HL-60 (cell line): ENCODE measurements at places on chromosomes 1 and 21.

- no peak for DNase-seq
Observed at GRCh38 chr1:235931171-235931738, 64.5 kb upstream of the LYST start.

- DNase-seq: no peak
Observed at GRCh38 chr1:78619803-78620579, at the start of gene IFI44L. IFI44L (plus strand) TSS chr1:78620448; CDS start chr1:78627916, 7,468 bp downstream.

- no peak for DNase-seq
Observed at GRCh38 chr1:7013833-7014639, 228.8 kb downstream of the CAMTA1 start.

- no peak for DNase-seq
Observed at GRCh38 chr1:180366371-180367068, 135.9 kb downstream of the ACBD6 start.

DNA sequence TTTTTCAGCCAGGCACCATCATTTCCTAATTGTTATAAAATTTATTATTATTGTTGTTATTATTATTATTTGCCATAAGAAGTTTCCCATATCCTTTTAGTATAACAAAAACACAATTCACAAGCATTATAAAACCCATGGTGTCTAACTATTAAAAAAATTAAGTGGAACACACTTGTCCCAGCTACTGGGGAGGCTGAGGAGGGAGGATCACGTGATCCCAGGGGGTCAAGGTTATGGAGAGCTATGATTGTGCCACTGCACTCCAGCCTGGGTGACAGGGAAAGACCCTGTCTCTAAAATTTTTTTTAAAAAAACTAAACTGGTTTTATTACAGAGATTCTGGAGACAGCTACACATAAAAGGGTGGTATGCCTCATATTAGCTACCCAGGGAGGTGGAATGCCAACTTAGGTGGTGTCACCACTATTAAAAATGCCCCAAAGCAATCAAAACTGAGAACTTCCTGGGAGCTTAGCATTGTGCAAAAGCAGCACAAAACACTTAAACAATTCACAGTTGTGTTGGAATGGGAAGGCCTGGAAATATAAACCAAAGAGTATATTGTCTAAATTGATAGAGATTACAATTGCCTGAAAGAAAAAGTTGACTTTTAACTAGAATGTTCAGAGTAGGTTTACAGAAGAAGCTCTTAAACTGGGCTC is 8.7 kb upstream of the RGS4 start:
- no peak for DNase-seq

DNA sequence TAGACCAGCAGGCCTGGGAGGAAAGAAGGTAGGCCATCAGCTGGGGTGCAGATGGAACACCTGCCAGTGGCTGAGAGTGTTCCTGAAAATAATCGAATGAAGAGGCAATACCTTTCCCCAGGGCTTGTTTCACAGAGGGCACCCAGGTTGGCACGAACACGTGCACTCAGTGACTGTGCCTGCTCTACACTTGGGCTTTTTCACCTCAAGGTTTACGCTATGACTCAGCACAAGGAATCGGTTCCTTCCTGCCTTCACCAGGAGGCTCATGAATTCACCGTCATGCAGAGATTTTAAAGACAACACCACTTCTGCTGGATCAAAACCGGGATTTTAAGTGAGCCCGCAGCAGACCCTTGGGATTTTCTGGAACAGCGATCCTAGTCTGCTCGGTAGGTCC is 118.5 kb upstream of the ADAR start:
- DNase-seq: no peak
